Ovary (tissue), 10 donors: ENCODE measurements at places on chromosomes 2 and 18. TPM values are rescaled to one million over a fixed set of nuclear protein-coding genes. Genes with fewer than 3 reads are reported as not detected.

- no peak for DNase-seq
Observed at GRCh38 chr18:37361335-37362157, 204.1 kb downstream of the CELF4 start.

Gene SEMA4C
- total RNA-seq: 54.4 TPM

DNA sequence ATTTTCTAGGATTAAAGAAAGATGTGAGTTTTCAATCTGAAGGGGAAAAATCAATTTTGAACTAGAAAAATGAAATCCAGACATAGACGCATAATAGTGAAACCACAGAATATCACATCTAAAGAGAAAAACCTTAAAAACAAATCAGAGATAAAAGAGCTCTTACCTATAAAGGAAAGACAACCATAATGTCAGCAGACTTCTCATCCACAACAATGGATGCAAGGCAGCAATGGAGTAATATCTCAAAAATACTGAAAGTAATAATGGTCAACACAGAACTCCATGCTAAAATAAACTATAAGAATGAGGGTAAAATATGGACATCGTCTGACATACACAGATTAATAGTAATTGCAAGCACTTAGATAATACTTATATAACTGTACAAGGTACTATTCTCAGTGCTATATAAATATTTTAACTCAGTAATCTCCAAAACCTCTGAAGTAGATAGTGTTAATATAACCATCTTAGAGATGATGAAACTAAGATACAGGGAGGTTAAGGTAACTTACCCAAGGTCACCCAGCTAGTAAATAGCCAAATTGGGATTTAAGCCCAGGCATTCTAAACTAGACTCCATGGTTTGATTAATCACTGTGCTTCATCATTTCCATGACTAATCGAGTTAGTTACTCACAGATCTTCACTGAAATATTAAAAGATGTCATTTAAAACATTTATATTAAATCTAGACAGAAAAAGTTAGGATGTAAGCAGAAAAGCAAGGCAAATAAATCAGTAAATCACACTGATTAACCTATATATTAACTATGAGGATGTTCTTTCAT, 89.4 kb upstream of the SPTBN1 start:
- DNase-seq: no peak

DNA sequence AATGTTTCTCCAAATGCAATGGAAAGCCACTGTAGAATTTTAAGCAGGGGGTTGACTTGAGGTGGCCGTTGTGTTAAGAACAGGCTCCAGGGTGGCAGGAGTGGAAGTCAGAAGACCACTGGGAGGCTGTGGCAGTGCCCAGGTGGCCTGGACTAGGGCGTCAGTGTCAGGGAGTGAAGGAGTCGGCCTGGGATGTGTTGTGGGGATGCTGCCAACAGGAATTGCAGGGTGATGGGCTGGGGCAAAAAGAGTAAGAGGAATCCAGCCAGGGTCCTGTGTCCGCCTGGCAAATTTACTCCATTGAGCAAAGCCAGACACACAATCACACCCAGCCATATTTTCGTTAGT, 55.1 kb downstream of the ACAA2 start:
- no peak for DNase-seq

Gene MOCOS
- total RNA-seq: 5.8 TPM

DNA sequence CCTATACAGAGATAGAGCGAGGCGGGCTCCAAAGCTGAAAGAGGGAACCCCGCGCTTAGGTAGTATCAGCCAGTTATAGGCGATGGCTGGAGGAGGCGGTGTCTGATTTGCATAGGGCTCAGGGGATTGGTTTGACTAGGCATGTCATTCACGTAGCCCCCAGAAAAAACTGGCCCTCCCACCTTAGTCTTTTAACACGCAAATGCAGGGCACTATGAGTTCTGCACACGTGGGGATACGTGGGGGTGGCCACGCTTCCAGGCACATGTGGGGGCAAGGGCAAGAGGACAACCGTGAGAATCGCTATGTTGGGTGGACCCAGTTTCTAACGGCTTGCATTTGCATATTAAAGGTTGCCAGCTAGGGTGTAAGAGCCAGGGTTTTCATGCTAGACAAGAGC, 56.7 kb upstream of the MSTN start:
- peak; percentile 19 for DNase-seq

Gene SLC14A1
- 0.42 TPM for total RNA-seq

- no peak for DNase-seq
Observed at GRCh38 chr18:35089891-35090550, 48.8 kb downstream of the MAPRE2 start.

GRCh38 chr2:153145470-153145978, 333.0 kb downstream of the RPRM start:
- DNase-seq: no peak

Gene SERPINB3
- total RNA-seq: not detected

GRCh38 chr2:43376523-43377198, 150.3 kb upstream of the ZFP36L2 start:
- DNase-seq: no peak

Gene EVX2
- total RNA-seq: not detected

DNA sequence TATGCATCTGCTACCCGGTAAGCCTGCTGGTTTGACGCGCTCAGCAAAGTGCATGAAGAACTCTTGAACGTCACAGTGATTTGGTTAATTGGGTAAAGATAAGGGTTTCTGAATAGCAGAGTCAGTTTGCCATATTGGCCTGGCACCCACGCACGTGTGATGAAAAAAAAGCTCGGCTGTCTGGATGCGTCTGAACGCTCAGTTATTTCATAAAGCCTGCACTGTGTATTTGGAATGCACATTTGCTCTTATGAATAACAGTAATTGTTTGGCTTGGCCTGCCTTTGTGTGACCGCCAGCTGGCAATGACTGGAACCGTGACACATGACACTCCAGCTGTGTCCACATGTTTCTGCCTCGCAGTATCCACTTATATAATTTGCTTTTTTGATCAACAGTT, 129.2 kb upstream of the MEIS1 start:
- DNase-seq: no peak

GRCh38 chr18:49582579-49582978, 20.7 kb downstream of the LIPG start:
- DNase-seq: no peak

- DNase-seq: no peak
Observed at GRCh38 chr18:72086421-72086820, 457.7 kb downstream of the CBLN2 start.

GRCh38 chr2:27808984-27809383, 37.5 kb downstream of the MRPL33 start:
- no peak for DNase-seq
